CD4-positive, alpha-beta T cell (primary cell): ENCODE measurements at places on chromosomes 3 and 15. TPM values are rescaled to one million over a fixed set of nuclear protein-coding genes. Genes with fewer than 3 reads are reported as not detected.

- no peak for DNase-seq
Measured at GRCh38 chr3:49928481-49929017, 1.1 kb downstream of the MON1A start.

The CPLX3 gene
- total RNA-seq, result 0.16 TPM

The ZNF660 gene
- 0.03 TPM for total RNA-seq

DNA sequence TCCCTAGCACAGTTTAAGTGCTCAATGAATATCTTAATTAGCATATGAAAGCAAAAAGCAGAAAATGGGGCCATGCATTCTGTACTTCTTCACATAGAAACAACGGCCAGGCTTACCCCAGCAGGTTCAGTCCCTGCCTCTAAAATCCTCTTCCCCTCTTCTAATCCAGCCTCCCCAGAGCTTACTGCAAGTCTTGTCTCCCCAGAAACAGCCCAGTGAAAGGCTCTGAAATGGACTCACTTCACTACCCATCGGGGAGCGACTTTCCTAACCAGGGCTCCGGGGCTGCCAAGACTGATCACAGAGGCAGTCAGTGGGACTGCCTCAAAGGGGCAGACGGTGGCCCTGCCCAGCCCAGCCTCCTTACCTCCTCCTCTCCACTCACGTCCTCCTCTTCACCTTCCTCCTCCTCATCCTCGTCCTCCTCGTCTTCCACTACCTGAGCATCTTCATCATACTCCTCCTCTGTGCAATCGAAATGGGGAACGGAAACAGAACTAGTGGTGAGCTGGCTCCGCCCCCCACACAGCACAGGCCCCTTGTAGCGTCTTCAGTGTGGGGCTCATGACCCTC is 38.0 kb downstream of the ANP32A start:
- DNase-seq, result no peak

The GATM gene
- 0.55 TPM for total RNA-seq

DNA sequence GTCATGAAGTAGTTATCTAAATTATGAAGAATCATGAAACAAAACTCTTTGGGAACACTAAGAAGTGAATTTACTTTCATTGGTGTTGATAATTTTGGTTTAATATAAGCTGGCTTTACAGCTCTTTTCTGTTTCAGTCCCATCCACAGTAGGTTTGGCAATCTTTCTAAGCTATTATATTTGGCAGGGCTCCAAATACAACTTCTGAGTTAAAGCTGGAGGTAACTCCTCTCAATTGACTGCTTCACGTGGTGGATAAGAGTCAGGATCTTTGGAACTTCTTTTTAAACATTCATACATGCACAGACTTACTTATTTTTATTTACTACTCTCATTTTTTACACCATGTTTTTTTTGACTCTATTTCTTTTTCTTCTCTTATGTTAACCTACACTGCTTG is 106.5 kb upstream of the EPHA3 start:
- DNase-seq, result no peak

DNA sequence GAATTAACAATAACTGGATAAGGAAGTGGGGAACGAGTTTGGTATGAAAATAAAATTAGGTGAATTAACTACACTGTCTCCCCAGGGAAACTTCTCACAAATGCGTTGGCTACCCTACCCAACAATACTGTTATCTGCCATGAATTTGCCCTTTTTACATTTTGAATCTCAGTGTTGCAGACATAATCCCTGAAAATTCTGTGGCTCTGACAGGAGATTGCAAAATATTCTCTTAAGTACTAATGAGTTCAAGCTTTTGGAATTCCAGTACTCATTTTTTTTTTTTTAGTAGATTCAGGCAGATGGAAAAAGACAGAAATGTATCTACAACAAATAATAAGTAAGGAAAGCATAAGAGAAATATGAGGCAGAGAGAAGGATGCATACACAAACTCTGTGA is 332.6 kb downstream of the LSAMP start:
- no peak for DNase-seq

The CPOX gene
- total RNA-seq, result 7.0 TPM

- no peak for DNase-seq
Measured at GRCh38 chr15:34059946-34060345, 20.9 kb upstream of the AVEN start.

DNA sequence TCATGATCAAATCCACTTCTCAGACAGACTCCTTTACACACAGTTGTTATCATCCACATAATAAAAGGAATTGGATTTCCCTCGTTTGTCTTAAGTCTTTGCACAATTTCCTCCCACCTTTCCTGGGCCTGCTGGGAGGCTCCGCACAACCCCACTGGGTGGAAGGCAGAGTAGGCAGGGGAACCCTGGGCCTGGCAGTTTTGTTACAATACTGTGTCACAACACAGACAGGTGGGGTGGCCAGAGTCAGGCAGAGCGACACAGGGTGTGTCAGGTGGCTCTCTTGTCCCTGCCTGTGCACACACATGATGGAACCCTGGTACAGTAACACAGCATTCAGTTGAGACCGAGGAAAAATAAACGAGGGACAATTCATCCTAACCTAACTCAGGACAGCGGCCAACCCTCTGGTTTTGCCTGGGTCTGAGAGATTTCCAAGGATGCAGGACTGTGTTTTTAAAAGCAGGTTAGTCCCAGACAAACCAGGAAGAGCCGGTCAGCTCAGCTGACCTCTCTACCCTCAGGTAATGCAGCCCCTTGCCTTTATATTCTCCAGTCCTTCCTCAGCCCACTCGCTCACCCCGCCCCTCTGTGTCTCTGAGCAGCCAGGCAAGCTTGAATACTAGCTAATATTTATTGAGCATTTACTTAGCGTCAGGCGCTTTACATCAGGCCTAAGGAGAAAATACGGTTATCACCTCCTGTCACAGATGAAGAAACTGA is 8.8 kb upstream of the FAM174B start:
- DNase-seq, result no peak

- no peak for DNase-seq
Measured at GRCh38 chr3:193744048-193744821, 151.2 kb downstream of the OPA1 start.

The KCNMB2 gene
- not detected for total RNA-seq

DNA sequence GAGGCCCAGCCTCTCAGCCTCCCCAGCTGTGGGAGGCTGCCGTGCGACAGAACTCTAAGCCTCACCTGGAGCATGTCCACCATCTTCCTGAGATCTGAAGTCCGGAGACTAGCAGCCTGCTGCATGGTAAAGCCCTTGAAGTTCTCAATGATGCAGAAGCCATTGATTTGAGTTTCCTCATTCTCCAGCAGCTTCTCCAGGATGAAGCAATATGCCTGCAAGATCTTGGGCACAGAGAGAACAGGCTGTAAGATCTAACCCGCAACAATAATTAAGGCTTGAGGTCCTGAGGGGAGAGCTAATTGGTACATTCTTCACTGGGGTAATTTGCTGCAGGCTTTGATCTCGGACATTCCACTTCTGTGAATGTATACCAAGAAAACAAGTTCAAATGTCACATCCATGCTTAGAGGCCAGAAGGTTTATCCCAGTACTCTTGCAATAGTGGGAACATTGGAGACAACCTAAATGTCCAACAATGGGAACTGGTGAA is 9.7 kb downstream of the RLBP1 start:
- DNase-seq, result no peak

The TMEM207 gene
- total RNA-seq, result not detected

DNA sequence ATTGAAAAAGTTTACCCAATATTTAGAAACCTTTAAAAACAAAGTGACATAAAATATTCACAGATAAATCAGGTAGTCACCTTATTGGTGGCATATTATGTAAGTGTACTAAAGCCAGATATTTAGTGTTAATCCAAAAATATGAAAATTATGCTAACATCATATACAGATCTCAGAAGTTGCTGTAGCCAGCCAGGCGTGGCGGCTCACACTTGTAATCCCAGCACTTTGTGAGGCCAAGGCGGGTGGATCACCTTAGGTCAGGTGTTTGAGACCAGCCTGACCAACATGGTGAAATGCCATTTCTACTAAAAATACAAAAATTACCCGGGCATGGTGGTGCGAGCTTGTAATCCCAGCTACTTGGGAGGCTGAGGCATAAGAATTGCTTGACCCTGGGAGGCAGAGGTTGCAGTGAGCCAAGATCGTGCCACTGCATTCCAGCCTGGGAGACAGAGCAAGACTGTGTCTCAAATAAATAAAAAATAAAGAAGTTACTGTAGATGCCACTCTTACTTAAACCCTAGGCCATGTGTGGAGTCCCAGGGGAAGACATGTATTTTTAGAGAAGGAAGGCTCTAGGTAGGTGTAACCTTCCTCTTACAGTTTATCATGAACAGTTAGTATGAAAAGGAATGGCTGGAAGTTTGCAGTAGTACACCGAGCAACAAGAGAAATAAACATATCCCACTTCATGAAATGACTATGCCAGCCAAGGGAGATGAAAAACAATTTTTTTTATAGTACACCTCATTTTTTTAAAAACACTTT is 9.6 kb downstream of the SETD5 start:
- DNase-seq, result no peak
